ENCODE measurements at places on chromosomes 7 and 10. TPM values are rescaled to one million over a fixed set of nuclear protein-coding genes. Genes with fewer than 3 reads are reported as not detected.

CRTAC1 gene
- 3.2 TPM for total RNA-seq

EEPD1 gene
- 8.7 TPM for total RNA-seq

CPA2 gene
- not detected for total RNA-seq

KIAA1549 gene
- 5.8 TPM for total RNA-seq

CHN2 gene
- 3.6 TPM for total RNA-seq

GLI3 gene
- total RNA-seq, result 6.2 TPM

TFPI2 gene
- total RNA-seq, result 33.7 TPM

SYT15 gene
- 0.07 TPM for total RNA-seq

WDR86 gene
- total RNA-seq, result 19.6 TPM

MOGAT3 gene
- total RNA-seq, result not detected

RPEL1 gene
- total RNA-seq, result not detected

NRG3 gene
- total RNA-seq, result 10.2 TPM

TMEM270 gene
- not detected for total RNA-seq

ARMC3 gene
- total RNA-seq, result 0.34 TPM

CLCN1 gene
- not detected for total RNA-seq
